ENCODE measurements at places on chromosomes 16 and 17.

- DNase-seq: no peak
These were observed 38.5 kb downstream of the CHD9 start for GRCh38 chr16:53093162-53093744.

DNA sequence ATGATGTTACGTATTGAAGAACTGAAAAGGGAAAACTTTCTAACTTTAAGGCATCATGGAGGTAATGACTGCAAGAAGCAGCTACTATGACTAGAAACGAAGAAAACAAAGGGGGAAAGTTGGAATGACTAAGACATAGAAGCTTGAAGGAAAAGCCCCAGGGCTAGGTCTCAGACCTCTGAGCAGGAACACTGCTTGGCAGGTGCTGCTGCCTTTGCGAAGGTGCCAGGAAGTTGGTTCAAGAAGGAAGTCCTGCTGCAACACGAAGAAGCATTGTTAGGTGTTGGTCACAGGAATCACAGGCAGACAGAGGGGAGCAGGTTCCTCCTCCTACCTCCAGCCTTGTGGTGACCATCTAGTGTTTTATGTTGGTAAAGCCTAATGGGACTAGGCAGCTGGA lies 48.1 kb upstream of the HS3ST4 start:
- DNase-seq: no peak

- DNase-seq: no peak
These were observed 973 bp upstream of the IL4R start for GRCh38 chr16:27312580-27313421.

DNA sequence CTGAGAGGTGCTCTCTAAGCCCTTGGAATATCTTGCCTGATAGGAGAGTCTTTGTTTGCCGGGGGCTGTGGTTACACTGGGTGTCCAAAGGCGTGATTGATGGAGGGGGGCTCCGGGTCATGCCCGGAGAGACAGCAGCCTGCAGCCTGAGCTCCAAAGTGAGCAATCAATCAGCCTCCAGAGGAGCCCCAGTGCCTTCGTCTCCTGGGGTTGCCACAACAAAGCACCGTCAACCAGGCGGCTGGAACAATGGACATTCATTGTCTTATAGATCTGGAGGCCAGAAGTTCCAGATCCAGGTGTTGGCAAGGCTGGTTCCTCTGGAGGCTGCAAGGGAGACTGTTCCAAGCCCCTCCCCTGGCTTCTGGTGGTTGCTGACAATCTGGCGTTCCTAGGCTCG lies 24.0 kb upstream of the GINS2 start:
- DNase-seq: no peak

- no peak for DNase-seq
These were observed 48.5 kb downstream of the HAPSTR1 start for GRCh38 chr16:9139965-9140364.

DNA sequence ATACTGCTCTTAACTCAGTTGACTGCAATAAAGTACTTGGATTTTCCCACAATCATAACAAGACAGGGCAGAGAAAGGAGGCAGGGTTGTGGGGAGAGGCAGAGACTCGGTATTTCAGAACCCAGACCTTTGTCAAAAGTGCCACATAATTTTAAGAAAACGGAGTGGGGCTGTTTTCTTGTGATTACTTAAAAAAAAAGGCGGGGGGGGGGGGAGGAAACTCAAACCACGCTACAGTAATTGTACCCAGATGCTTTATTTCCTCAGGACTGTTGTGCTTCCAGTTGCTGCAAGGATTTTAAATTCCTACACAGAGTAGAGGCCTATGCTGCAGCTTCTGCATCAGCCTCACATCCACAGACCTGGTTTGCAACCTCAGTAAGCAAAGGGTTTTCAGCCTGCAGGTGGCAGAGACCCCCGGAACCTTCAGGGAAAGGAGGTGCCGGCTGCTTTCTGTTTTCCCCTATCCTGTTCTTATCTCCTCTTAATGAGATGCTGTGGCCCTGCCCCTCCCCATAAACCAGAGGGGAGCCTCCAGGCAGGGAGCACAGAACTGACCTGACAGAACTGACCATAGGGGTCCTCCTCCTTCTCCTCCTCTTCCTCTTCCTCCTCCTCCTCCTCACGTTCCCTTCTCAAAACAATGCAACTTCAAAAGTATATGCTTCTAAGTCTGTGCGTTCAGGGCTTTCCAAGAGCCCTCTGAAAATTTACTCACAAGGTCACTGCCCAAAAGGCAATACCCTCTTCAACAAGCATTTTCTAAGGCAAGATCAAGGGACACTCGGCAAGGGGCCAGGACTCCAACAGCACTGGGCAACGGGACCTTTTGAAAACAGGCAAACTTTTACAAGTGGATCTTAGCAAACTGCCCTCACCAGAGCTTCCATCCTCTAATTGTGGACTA lies 7.5 kb downstream of the AXIN2 start:
- no peak for DNase-seq

DNA sequence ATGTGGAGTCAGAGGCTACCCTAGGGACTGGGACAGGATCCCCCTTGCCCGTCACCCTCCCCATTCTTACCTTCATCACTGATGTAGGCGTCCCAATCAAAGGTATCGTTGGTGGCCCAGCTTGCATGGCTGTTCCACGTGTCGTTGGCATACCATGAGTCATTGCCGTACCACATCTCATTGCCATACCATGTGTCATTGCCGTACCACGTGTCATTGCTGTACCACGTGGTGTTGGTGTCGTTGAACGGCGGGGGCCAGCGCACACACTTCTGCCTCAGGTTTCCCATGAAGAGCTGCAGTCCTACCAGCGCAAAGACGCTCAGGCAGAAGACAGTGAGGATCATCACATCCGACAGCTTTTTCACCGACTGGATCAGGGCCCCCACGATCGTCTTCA lies 4.8 kb downstream of the SCN4A start:
- no peak for DNase-seq

- no peak for DNase-seq
These were observed 30.7 kb upstream of the PIK3R6 start for GRCh38 chr17:8898126-8898525.

- DNase-seq: no peak
These were observed 52.4 kb upstream of the NFAT5 start for GRCh38 chr16:69513180-69513966.

Measured in stimulated activated CD4-positive, alpha-beta T cell treated with anti-CD3 and anti-CD28 coated beads, Interleukin-1b, Interleukin-23, amount 100 ng/mL, for 1 hour (primary cell).